Activated effector memory CD4-positive, alpha-beta T cell treated with Interleukin-2 at 50 U/mL for 16 hours (primary cell): ENCODE measurements at places on chromosomes 11 and 22.

DNA sequence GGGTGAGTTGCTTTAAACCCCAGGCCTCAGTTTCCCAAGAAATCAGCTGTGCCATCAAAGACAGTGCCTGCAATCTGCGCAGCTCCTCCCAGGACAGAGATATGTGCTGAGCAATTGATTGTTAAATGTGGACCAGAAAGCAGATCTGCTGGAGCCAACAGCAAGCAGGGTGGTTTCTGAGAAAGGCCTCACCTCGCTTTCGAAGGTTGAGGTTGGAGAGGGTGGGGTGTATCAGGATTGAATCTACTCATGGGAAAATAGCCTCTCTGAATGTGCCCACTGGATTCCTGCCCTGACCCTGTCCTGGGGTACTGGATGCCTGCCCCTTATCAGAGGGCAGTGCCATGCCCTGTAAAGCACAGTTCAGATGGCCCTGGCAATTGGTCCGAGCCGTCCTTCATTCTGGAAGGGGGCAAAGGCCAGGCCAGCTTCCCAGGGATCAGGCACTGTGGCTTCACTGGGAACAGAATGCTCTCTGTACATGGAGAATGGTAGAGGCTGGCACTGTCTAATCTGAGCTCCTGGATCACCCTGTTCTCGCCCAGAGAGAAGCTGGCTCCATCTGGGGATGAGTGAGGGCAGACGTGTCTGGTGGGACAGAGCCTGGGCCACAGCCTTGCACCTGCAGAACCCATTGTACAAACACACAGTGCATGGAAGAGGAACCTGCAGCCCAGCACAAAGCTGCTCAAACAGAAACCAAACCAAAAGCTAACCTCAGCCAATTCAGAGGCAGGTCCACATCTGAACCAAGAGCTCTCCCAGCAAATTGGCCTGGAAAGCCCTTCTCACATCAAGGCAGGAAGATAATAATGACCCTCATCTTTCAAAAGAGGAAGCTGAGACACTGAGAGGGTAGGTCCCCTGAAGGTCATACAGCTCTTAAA is 15.2 kb downstream of the DHCR7 start:
- DNase-seq, result no peak

GRCh38 chr22:40241200-40241763 is 63.6 kb downstream of the TNRC6B start:
- DNase-seq, result no peak

- DNase-seq, result no peak
Measured at GRCh38 chr11:121282886-121283502, 9.6 kb upstream of the SC5D start.

GRCh38 chr22:20585639-20586402 is 78.4 kb downstream of the MED15 start:
- DNase-seq, result no peak

DNA sequence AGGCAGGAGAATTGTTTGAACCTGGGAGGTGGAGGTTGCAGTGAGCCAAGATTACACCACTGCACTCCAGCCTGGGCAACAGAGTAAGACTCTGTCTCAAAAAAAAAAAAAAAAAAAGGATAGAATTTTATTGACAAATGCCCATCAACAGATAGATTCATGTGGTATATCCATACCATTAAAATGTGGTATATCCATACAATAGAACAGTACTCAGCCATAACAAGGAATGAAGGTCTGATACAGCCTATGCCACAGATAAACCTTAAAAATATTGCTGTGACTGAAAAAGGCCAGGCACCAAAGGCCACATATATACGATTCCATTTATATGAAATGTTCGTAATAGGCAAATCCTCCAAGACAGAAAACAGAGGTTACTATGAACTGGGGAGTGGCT is 45.3 kb upstream of the PPP2R1B start:
- no peak for DNase-seq

- no peak for DNase-seq
Measured at GRCh38 chr11:110518809-110519514, 89.2 kb downstream of the FDX1 start.
